T-helper 2 cell (primary cell): ENCODE measurements at places on chromosomes 5 and 9.

- DNase-seq: no peak
Observed at GRCh38 chr5:1516615-1517601, 6.9 kb downstream of the LPCAT1 start.

GRCh38 chr5:15283076-15283475 lies 216.9 kb upstream of the FBXL7 start:
- DNase-seq: no peak

DNA sequence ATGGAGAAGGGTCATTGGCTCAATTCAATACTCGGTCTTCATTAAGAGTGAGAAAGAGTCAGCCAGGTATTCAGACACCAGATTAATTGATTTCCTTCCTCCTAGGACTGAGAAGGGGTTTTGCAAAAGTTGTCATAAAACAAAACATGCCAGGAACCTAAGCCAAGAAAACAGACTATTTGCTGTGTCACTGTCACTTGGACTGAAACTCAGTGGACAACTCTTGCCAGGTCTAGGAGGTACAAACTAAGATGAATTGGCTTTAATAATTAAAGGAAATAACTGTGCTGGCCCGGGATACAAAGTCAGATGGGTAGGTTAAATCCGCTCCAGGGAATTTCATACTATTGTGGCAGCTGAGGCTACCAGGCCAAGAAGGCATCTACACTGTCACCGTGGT lies 71.1 kb upstream of the TBC1D9B start:
- DNase-seq: no peak

GRCh38 chr9:124303762-124304161 lies 46.0 kb downstream of the NEK6 start:
- no peak for DNase-seq

GRCh38 chr5:163677092-163677491 lies 171.7 kb downstream of the MAT2B start:
- DNase-seq: no peak

- DNase-seq: no peak
Observed at GRCh38 chr9:125887172-125887571, 140.0 kb downstream of the PBX3 start.

- no peak for DNase-seq
Observed at GRCh38 chr5:86763929-86764328, 146.2 kb downstream of the COX7C start.

DNA sequence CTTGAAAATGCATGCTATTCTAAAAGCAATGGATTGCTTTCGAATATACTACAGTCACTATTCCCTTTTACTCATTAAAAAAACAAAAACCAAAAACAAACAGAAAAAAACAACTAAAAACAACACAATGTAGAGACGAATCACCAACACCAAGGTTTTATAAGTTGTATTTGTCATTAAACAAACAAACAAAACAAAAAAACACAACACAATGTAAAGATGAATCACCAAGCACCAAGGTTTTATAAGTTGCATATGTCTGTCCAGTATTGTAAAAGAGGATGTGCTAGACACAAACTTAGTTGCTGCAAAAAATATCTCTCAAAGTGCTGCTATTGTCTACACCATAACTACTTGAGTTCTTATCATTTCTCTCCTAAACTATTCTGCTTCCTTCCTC lies 1269.2 kb downstream of the EFNA5 start:
- no peak for DNase-seq

GRCh38 chr9:20634895-20635294 lies 12.6 kb upstream of the MLLT3 start:
- DNase-seq: no peak

- DNase-seq: no peak
Observed at GRCh38 chr9:8262625-8263622, 463.3 kb upstream of the DMAC1 start.

DNA sequence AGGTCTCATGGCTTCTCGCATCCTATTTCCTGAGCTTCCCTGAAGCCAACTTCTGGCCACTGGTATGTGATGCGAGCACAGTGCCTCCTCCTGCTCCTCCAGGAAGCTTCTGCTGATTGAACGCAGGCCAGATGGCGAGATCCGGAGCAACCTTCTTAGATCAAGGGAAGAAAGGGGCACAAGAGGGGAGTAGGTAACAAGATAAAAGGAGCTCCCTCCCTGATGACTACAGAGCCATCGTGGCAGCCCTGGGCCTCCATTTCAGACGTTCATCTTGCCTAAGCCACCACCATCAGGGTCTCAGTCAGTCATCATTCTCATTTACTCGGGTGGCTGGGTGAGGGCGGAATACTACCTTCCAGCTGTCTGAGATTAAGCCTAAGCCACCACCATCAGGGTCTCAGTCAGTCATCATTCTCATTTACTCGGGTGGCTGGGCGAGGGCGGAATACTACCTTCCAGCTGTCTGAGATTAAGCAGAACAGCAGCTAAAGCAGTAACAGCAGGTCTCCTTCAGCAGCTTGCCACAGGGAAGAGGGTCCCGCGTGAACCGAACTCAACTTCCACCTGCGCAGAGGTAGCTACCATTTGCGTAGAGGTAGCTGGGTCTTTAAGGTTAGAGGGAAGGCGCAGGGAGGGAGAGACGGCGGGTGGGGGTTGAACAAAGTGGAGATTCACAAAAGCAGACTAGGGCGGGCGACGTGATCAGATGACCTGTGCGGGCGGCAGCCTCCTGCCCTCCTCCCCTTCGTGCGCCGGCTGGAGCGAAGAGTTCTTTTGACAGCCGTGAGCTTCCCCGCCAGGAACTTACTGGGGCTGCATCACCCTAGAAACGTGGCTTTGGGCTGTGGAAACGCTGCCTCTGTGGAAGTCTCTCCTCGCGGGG lies 27.9 kb upstream of the MGAT1 start:
- DNase-seq: peak; percentile 51

- DNase-seq: no peak
Observed at GRCh38 chr5:93602241-93603077, 19.4 kb downstream of the NR2F1 start.

- no peak for DNase-seq
Observed at GRCh38 chr9:117300371-117301110, 114.3 kb downstream of the ASTN2 start.

GRCh38 chr5:155389498-155389897 lies 375.9 kb downstream of the KIF4B start:
- DNase-seq: no peak

GRCh38 chr5:134242146-134242545 lies 16.3 kb upstream of the PPP2CA start:
- DNase-seq: no peak

DNA sequence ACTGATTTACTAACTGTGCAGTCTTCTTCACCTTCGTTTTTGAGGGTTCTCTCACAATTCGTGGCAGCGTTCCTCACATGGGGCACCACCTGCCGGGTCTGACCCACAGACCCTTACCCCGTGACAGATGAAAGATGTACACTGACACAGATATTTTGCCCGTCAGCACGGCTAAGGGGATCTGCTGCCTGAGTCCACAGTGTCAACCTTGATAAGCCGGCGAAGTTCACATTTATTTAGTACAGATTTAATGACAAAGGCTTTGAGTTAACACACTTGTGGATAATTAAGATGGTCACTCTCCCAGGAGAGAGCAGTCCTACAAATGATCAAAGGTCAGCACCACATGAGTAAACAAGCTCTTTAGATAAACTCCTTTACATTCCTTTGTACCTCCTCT lies 15.9 kb upstream of the TEX10 start:
- DNase-seq: no peak
